Astrocyte (in vitro differentiated cells and primary cell): ENCODE measurements at places on chromosomes 11 and 22.

DNA sequence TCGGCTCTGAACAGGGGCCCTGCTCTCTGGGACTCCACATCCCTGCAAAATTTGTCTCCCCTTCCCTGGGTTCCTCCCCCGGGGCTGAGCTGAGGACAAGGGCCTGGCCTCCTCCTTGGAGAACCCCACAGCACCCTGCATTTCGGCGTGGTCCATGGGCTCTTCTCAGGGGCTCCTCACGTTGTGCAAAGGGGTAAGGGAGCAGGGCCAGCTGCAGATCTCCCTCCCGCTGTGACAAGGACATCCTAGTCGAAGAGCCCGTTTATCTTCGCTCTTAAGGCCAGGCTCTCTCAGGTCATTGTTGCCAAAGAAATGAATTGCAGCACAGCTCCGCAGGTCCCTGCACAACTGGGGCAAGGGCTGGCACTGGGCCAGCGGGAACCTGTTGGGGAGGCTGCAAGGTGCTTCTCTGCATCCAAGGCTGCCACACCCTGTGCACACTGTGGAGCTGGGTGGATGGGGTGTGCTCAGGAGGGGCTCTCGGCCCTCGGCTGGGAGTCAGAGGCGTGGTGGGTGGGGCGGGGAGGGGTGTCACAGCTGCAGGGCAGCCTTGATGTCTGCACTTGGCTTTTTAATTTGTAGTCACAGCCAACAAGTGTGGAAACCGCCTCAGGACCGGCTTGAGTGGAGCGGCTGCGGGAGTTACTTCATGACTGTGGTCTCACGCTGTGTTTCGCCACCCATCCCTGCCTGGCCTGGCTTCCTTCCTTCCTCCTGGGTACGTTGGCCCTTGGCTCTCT lies 26.6 kb upstream of the SEPTIN5 start:
- DNase-seq = no peak

GRCh38 chr11:100738701-100739270 lies 51.7 kb downstream of the ARHGAP42 start:
- no peak for DNase-seq

GRCh38 chr11:111355956-111356659 lies 23.0 kb downstream of the POU2AF1 start:
- DNase-seq = no peak

- no peak for DNase-seq
Measured at GRCh38 chr11:67372993-67373647, at the start of gene CLCF1. TSS of gene CLCF1 (minus strand) at chr11:67373598. CDS start at chr11:67373539, 59 bp downstream.

DNA sequence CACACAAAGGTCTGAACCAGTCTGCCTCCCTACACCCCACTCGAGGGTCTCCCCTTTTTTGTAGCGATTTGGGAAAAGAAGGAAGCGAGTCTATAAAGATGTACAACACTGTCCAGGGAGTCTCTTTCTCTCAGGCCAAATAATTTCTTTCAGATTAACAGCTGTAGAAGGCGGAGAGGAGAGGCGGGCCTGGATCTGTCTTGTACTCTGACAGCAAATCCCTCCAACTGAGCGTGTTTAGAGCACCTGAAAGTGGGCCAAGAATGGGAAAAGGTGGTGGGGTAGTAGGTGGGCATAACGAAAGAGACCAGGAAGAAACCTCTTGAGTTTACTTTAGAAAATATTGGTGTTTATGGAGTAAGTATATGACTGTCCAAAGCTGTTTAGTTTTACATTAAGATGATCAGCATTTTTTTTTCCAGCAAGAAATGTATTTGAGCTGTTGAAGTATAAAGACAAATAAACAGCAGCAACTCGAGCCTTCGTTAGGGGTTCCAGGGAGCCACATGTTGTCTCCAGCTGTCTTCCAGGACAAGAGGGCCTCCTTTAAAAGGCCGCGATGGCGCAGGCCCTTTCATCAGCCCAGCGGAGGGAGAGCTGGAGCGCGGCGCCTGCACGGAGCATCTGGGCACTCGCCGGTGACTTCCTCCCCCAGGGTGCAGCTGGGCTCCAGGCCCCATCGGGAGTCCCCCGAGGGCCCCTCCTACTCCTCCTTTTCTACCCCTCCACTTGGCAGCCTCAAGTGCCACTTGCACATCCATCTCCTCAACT lies 34.9 kb downstream of the SCUBE1 start:
- no peak for DNase-seq

- no peak for DNase-seq
Measured at GRCh38 chr11:79436919-79437277, 3.9 kb downstream of the TENM4 start.

DNA sequence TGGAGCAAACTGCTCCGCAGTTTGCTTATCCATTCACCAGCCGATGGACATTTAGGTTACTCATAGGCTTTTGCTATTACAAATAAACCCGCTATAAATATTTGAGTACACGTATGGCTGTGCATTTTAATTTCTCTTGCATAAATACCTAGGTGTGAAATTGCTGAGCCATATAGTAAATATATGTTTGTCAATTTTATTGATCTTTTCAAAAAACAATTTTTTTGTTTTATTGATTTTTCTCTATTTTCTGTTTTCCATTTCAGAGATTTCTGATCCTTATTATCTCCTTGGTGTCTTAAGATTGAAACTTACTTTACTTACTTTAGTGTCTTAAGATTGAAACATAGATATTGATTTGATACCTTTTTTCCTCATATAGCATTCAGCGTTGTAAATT lies 4.5 kb downstream of the ZNF74 start:
- DNase-seq = no peak

DNA sequence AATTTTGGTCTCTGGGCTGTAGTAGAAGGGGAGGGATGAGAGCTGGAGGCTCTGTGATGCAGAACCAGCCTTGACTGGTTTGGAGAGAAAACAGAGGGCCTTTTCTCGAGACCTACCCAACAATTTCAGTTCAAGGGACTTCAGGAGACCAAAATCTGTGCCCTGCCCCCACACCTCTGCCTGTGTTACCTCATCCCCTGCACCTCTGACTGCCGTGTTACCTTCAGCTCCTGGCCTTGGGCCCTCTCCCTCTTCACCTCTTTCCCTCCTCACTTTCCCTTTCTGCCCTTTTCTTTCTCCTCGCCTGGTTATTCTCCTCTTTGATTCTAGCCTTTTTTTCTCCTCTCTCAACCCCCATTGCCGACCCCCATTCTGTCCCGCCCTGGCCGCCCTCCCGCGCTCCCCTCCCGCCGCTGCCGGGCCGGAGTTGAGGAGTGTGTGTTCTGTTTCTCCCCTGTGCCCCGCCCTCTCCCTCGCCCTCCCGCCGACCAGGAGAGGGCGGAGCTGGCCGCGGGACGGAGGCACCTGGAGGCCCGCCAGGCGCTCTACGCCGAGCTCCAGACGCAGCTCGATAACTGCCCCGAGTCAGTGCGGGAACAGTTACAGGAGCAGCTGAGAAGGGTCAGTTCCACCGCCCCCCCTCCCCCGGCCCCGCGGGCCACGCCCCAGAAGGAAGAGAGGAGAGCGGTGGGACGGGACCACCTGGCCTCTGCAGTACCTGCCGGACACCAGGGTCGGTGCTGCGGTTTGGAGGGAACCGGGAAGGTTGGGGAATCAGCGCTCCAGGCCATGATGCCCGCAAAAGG lies 27.2 kb downstream of the PHLDB1 start:
- DNase-seq = peak; percentile 44

- peak; percentile 82 for DNase-seq
Measured at GRCh38 chr11:111336582-111337256, 38.4 kb downstream of the POU2AF3 start.

DNA sequence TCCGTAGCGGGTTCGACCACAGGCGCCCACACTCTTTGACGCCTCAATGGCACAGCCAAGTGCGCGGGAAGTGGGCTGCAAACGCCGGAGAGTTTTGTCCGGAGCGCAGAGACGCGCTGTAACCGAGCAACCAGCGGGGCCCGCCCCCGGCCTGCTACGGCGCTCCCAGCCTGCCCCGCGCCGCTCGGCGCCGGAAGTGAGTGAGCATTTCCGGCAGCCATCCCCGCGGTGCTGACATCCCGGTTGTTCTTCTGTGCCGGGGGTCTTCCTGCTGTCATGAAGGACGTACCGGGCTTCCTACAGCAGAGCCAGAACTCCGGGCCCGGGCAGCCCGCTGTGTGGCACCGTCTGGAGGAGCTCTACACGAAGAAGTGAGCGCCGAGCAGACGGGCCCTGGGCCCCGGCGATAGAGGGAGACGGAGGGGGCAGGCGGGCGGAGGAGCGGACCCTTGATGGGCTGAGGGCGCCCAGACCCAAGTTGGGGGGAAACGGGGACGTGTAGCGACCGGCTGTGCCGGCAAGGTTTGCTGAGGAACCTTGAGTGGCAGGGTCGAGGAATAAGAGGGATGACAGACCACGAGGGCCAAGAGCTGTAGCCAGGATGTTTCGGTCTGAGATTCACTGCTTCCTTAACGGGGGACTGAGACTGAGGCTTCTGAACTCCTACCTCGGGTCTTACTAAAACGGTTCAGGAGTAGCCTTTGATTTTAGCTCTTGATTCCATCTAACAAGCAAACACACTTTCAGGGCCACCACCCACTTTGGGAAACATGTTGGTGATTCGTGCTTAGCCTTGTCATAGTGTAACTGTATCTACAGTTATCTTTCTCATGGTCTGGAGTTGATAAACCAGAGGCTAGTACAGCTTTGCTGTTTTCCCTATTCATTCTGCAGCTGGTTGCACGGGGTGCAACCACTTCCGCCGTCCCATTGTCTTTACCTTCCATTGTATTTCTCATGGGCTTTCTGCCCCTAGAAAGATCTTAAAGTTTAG lies at the start of gene PSMD13:
Gene PSMD13, plus strand, starts transcription at position 203 of the 994 bp plus-strand sequence. Its CDS starts 74 bp downstream, at position 277.
- DNase-seq = peak; percentile 70

DNA sequence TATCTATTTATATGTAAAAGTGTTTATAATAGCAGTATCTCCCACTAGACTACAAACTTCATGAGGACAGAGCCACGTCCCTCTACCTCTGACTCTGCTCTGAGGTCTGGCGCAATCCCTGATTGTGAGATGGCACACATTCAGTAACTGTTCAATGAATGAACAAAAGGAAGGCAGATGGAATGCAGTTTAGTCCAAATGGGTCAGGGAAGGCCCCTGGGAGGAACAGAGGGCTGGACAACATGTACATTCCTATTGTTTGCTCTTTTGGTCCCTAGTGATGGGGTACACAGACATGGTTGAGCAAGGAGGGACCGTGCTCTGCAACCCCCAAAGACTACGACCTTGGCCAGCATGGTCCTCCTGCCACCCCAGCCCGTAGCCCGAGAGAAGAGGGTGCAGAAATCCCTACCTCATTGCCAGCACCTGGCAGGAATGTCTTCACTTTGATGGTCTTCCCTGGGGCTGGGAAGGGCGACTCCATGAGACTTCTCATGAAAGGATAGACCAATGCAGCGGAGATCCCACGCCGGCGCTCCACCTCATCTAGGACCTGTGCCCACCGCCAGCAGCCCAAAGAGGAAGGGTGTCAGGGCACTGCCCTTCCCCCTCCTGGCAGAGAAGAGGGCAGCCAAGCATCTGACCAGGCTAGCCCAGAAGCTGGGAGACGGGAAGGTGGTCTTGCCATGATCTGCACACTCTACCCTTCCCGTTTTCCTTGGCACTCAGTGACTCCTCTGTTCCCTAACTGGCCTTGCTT lies 24.3 kb downstream of the RPL27A start:
- DNase-seq = no peak

DNA sequence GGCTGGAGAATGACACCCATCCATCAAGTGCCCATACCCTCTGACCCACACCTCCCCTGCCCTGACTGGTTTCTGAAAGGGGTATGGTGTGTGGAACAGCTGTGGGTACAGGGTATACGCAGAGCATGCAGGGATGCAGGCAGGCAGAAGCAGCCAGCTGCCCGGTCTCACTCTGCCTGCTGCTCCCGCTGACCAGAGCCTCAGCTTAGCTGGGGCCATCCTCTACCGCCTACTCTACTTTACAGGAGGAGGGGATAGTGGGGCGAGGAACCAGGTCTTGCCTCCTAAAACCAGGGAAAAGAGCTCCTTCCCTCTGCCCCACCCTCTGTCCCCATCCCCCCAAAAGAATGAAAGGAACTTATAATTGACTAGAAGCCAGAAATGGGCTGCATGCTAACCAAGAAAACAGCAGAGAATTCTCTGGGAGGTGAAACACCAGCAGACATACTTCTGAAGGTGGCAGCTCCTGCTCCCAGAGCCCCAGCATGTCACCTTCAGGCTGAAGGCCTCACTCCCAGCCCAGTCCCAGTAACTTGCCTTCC lies 13.0 kb upstream of the CHRM4 start:
- DNase-seq = no peak

DNA sequence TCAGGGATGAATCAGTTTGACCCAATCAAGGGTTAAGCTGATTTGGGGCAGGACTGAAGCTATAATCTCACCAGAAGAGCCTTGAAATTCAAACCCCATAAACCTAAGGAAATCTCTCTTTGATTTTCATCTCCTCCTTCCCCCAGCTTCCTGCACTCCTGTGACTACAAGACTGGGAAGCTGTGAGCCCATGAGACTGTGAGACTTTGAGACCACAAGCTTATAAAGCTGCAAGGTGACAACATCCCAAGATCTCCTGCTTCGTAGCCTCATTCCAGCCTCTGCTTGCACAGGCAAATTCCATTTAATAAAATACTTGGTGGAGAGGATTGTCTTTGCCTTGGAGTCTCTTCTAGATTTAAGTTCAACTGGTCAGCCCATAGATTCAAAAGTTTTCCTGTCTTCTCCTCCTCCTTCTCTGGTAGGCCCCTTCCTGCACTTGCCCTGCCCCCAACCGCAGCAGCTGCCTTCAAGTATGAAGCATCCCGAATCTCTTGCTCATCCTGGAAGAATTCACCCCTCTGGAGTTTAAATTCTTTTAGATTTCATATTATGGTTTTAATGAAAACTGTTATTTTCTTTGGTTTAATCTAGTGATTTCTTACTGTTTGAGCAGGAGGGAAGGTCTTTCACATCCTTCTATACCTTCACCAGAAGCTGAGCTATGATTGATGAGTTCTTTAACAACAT lies 42.1 kb downstream of the PAMR1 start:
- DNase-seq = peak; percentile 64

- DNase-seq = peak; percentile 94
Measured at GRCh38 chr22:38239101-38239761, 33.6 kb downstream of the TMEM184B start.

DNA sequence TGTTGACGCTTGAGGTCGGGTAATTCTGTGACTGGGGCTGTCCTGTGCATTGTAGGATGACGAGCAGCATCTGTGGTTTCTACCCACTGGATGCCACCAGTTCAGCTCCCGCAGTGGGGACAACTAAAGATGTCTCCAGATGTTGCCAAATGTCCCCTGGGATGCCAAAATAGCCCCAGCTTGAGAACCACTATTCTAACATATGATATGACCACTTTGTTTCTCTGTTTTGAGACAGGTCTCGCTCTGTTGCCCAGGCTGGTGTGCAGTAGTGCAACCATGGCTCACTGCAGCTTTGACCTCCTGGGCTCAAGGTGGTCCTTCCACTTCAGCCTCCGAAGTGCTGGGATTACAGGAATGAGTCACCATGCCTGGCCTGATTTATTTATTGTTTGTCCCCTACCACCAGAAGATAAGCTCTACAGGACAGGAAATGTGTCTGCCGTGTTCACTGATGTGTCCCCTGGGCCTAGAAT lies 4.4 kb upstream of the MEN1 start:
- DNase-seq = no peak
